Natural killer cell (primary cell): ENCODE measurements at places on chromosomes 2 and 18. TPM values are rescaled to one million over a fixed set of nuclear protein-coding genes. Genes with fewer than 3 reads are reported as not detected.

GRCh38 chr2:85257359-85257969, 70.3 kb downstream of the TGOLN2 start:
- no peaks in the 10 kb centered on the region for H3K27me3 ChIP-seq
- no peak overlapping the region for H3K4me3 ChIP-seq
- no peaks in the 10 kb centered on the region for H3K36me3 ChIP-seq
- DNase-seq: no peak

GRCh38 chr2:40213071-40213470, 238.8 kb downstream of the SLC8A1 start:
- H3K36me3 ChIP-seq: no peaks in the 10 kb centered on the region
- no peak overlapping the region for H3K27ac ChIP-seq
- no peaks in the 10 kb centered on the region for H3K27me3 ChIP-seq
- no peaks in the 10 kb centered on the region for H3K4me1 ChIP-seq
- H3K4me3 ChIP-seq: no peak overlapping the region

The LCT gene
- total RNA-seq: not detected

- no peak overlapping the region for H3K27ac ChIP-seq
- H3K27me3 ChIP-seq: no peaks in the 10 kb centered on the region
- no peak overlapping the region for H3K4me3 ChIP-seq
Observed at GRCh38 chr2:193523662-193524061, 1328.9 kb upstream of the TMEFF2 start.

DNA sequence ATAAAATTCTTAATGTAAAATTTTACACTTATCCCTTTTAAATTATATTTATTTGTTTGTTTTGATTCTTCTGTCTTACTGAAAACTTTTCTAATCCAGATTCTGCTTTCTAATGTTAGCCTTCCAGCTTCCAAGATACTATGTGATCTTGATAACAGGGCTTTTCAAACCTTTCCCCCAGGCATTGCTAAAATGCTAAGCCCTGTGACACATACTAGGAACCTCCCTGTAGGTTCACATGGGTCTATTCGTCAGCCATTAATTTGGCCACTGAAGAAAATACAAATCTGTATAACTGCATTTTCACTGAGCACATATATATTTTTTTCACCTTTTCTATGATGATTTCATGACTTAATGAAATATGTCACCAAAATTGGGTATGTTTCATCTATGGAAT, 92.8 kb upstream of the MAP4K3 start:
- H3K4me1 ChIP-seq: no peaks in the 10 kb centered on the region
- H3K4me3 ChIP-seq: no peak overlapping the region
- no peaks in the 10 kb centered on the region for H3K36me3 ChIP-seq
- no peak for DNase-seq

The RNF138 gene
- total RNA-seq: 87.7 TPM

DNA sequence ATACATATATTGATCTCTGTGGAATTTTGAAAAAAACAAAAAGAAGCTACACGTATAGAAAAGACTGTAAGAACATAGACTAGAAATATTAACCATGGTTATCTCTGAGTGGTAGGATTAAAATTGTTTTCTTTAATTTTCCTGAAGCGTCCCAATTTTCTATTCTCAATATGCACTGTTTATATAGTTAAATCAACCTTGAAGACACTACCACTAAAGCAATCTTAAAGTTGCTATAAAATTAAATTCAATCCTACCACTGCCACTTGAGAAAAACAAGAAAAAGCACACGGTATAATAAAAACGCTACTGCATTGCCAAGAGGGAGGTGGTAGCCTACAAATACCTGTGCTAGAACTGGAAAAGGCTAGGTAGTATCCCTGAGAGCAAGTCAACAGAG, 47.2 kb downstream of the TRIP12 start:
- H3K27ac ChIP-seq: no peak overlapping the region
- H3K36me3 ChIP-seq: peaks cover 32% of the 10 kb centered on the region
- DNase-seq: no peak
- H3K27me3 ChIP-seq: no peaks in the 10 kb centered on the region
- H3K4me3 ChIP-seq: no peak overlapping the region

DNA sequence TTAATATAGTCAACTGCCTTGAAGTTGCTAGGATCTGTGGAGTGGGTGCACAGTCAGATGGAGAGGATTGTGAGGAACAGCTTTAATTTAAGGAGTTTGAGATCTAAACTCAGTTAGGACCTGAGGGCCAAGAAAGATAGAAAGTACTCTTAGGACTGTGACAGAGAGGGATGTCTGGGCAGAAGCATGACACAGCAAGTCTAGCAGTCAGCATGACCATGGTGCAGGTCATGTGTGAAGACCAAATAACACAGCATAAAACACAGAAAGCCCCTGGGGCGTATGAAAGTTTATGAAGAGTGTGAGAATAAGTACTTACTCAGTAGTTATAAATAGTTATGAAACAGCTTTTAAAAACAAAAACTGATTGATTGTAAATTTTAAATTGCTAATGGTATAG, 107.2 kb downstream of the GALNT1 start:
- H3K27ac ChIP-seq: no peak overlapping the region
- H3K27me3 ChIP-seq: no peaks in the 10 kb centered on the region
- H3K4me1 ChIP-seq: no peaks in the 10 kb centered on the region
- no peak for DNase-seq
- no peak overlapping the region for H3K4me3 ChIP-seq

The MROH2A gene
- not detected for total RNA-seq

DNA sequence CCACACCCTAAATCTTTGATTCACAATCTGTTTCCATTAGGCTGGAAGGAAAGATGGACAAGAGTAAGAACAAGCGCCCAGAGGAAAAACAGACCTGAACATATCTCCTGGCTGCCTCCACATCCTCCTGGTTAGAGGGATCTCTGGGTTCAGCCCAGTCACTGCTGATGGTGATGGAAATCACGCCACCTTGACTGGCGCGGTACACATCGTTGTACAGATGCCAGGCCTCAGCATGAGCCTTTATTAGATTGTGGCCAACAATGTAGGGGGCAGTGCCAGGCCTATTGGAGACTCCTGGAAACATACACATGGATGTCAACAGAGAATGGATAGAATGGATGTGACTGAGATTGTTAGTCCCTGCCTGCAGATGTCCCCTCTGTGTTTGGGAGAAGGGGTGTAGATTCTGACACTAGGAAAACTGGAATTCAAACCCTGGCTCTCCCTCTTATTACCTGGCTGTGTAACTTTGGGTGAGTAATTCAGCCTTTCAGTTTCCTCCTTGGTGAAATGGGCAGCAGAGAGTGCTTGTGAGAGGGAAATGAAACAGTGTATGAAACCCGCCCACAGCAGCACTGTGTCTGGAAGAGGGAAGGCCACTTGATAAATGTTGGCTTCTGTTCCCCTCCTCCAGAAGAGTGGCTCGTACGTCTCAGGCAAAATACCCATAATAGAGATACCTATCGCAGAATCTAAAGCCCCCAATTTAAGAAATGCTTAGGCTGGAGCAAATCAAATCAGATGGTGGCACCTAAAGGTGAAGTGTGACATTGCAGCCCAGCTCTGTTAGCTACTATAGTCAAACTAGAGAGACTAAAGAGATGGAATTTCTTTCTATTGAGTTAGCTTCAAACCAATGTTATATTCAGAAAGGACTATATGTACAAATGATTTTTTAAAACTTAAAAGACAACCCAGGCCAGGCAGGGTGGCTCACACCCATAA, 36.2 kb downstream of the LCT start:
- H3K27me3 ChIP-seq: no peaks in the 10 kb centered on the region
- no peak overlapping the region for H3K27ac ChIP-seq
- peaks cover 7% of the 10 kb centered on the region for H3K4me1 ChIP-seq

- no peaks in the 10 kb centered on the region for H3K27me3 ChIP-seq
- H3K4me3 ChIP-seq: no peak overlapping the region
- no peaks in the 10 kb centered on the region for H3K36me3 ChIP-seq
- peak; percentile 96 for DNase-seq
Observed at GRCh38 chr2:136135921-136136906, 18.3 kb upstream of the CXCR4 start.
